Stimulated activated CD4-positive, alpha-beta T cell treated with anti-CD3 and anti-CD28 coated beads, Interleukin-4, amount 100 ng/mL, for 4 hours (primary cell): ENCODE measurements at places on chromosomes 5 and 9.

DNA sequence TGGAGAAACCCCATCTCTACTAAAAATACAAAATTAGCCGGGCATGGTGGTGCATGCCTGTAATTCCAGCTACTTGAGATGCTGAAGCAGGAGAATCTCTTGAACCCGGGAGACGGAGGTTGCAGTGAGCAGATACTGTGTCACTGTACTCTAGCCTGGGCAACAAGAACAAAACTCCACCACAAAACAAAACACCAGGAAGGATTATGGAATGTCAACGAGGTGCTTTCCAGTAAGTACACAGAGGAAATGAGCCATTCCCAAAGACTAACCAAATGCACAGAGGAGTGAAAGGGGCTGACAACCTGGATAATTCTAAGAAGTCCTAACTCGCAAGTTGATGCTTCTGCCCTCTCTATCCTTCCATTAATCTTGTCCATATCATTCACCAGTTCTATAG lies 126.1 kb upstream of the RETREG1 start:
- no peak for DNase-seq

DNA sequence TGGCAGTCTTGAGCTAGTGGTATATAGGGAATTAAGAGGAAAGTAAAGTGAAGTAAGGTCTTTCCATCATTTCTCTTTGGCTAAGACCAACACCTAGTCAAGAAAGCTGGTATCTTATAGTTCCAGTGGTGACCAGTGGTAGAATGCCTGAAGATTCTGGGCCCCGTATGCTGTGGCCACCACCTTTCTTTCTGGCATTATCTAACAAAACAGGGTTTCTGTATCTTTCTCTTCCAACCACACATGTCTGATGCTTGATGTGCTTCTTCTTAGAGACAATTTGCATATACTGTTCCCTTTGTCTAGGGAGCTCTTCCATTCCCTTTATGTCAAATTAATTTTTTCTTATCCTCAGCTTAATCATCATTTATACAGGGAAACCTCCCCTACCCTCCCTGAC lies 109.9 kb upstream of the SSBP2 start:
- no peak for DNase-seq

GRCh38 chr5:162242416-162242815 lies 174.8 kb downstream of the GABRG2 start:
- no peak for DNase-seq

- DNase-seq, result no peak
Observed at GRCh38 chr5:151237685-151238084, 13.8 kb upstream of the CCDC69 start.

DNA sequence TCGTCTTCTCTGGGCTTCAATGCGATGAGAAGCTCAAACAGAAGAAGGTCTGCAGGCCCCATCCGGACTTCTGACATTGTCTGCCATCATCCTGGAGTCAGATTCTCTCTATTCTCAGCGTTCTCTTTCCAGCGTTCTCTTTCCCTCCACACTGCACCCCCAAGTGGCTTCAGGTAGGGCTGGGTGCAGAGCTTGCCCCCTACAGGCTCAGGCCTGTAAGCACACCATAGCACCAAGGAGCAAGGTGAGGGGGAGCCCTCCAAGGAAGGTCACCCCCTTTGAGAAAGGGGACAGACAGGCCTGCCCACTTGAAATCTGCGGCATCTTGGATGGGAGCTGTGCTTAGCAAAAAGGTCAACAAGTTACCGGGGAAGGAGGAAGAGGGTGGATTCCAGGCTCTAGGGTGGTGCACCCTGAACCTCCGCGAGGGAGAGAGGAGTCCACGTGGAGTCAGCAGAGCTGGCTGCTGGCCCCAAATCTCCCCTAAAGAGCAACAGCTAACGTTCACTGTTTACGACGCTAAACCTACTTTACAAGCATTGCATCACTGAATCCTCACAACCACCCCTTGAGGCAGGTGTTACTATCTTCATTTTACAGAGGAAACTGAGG lies 27.5 kb downstream of the GPX3 start:
- peak; percentile 14 for DNase-seq

GRCh38 chr5:14405706-14406553 lies 175.7 kb upstream of the OTULINL start:
- no peak for DNase-seq
